Thyroid gland (tissue), 4 donors: ENCODE measurements at places on chromosomes 13 and 19.
A peak's percentile ranks its signal among the peaks of the same experiment; 100 is the strongest.

DNA sequence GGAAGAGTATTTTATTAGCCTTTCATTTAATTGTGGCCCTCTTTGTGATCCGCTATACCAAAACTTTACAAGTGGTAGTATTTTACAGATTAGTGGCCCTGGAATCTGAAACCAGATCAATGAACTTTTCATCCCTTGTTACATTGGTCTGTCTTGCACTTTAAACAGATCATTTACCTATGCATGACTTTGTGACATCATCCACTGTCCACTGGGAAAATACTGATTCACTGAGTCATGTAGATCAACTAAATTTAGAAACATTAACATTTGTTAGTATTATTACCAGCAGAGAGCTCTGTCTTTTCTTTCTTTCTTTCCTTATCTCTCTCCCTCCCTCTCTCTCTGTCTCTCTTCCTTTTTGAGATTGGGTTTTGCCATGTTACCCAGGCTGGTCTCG lies 17.5 kb downstream of the PCDH8 start:
- DNase-seq: no peak

- no peak for DNase-seq
These were observed 3.8 kb downstream of the TARM1 start for GRCh38 chr19:54077334-54077733.

- DNase-seq: no peak
These were observed 733.9 kb upstream of the ARGLU1 start for GRCh38 chr13:107301724-107302374.

DNA sequence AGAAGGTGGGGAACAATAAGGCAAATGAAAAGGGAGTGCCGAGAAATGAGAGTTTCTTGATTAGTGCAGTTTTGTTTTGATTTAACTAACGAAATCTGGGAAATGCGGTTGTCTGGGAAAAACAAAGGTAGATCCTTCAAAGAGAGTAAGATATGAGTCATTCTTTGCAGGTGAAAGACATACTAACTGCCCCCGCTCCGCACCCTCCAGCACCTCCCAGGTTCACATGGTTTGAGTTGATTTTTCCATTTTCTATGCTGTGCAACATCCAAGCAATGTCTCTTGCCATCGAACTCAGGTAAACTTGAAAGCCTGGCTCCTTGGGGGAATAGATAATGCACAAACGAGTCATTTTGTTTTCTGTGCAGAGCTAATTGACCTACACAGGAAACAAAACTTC lies 84.1 kb upstream of the KLF12 start:
- DNase-seq: no peak

DNA sequence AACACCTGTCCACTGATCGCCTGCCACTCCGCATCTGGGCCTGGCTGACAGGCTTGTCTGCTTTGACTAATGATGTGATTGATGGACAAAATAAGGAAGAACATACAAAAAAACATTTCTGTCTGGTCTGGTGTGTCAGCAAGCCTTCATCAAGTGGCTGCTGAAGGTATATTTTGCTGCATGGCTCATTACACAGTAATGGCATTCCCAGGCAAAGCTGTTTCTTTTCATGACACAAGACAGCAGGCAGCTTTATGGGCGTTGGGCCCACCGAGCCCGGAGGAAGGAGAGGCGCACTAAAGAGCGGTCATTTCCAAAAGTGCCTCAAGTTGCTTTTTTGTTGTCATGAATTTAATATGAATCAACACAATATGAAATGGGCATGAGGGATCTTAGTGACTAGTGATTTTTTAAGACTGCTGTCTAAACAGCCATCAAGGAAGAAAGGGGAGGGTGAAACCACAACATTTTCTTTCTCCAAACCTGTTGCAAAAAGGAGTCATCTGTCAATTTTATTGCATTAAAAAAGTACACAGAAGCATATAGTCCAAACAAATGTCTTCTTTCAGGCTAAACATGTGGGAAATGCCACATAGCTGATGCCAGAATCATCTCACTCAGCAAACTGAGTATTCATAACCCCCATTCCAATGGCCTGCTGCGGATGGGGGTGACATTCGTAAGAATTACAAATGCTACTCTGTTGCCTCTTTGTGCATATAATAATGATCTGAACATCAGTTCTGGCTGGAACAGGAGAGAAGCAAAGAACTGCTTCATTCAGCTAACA lies 476.6 kb downstream of the ZNF536 start:
- no peak for DNase-seq

DNA sequence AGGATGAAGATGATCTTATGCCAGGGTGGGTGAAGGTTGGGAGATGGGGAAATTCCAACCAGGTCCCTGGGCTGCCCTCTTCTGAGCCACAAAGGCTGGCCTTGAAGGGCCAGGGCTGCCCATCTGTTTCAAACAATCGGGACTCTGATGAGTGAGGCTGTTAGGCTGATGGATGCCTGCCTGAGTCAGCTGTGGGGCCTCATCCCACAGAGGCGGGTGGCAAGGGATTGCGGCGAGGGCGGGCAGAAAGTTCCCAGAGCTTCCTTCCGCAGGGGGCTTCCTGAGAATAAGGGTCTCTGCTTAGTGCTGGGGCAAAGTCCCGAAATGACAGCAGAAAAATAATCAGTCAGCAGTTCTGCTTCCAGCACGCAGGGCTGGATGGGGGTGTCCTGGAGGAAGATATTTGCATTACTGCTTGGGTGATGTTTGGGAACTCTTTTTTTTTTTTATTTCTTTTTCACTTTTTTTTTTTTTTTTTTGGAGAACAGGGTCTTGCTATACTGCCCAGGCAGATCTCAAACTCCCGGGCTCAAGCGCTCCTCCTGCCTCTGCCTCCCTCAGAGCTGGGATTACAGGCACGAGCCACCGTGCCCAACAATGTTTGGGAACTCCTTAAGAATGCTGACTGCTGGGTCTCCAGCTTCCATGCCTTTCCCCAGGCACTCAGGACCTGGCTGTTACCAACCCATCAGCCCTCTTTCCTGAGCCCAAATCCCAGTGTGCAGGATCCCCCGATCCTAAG lies 14.1 kb downstream of the SH3GL1 start:
- DNase-seq: no peak

- DNase-seq: no peak
These were observed 203.6 kb downstream of the DCLK1 start for GRCh38 chr13:35927567-35928021.

DNA sequence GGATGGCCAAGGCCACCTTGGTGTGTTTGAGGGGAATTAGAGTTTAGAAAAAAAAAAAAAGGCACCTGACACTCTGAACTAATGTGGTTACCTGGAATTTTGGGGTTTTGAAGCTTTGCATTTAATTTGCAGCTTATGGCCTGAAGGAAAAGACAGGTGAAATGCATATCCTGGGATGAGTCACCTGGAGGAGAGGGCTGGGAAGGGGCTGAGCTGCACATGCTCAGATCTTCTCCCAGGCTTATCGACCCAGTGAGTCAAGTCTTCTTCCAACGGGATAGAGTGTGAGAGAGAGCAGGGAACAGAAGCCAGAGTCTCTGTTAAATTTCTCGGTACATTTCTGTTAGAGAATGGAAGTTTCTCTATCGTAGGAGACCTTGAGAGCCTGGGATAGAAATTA lies 29.7 kb upstream of the ALOX5AP start:
- no peak for DNase-seq

DNA sequence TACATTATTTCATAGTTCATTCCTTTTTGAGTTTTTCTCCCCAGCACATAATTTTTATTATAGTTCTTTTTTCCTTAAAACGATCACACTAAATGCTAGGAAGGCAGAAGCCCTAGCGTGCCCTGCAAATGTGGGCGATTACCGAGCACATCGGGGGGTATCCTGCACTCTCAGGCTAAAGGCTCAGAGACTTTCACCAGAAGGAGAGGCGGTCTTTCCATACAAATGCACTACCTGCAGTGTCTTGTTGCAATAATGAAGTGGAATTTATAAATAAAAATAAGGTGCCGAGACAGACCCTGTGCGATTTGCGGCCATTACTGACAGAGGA lies 29.3 kb upstream of the SPACA7 start:
- DNase-seq: no peak

DNA sequence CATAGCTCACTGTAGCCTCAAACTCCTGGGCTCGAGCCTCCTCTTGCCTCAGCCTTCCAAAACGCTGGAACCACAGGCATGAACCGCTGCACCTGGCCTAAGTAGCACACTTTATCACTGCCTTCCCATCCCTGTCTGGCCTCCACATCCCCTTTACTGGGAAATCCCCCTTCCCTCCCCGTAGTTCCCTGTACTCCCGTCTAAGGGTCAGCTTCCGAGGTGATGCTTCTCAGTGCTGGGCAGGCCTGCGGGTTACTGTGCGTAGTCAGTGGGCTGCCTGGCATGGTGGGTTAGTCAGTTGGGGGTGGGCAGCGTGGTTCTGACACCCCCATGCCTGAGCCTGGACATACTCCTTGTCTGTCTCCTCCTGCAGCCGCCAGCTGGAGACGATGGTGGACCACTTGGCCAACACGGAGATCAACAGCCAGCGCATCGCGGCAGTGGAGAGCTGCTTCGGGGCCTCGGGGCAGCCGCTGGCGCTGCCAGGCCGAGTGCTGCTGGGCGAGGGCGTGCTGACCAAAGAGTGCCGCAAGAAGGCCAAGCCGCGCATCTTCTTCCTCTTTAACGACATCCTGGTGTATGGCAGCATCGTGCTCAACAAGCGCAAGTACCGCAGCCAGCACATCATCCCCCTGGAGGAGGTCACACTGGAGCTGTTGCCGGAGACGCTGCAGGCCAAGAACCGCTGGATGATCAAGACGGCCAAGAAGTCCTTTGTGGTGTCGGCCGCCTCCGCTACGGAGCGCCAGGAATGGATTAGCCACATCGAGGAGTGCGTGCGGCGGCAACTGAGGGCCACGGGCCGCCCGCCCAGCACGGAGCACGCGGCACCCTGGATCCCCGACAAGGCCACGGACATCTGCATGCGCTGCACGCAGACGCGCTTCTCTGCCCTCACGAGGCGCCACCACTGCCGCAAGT lies 8.4 kb downstream of the PLEKHF1 start:
- DNase-seq: no peak

DNA sequence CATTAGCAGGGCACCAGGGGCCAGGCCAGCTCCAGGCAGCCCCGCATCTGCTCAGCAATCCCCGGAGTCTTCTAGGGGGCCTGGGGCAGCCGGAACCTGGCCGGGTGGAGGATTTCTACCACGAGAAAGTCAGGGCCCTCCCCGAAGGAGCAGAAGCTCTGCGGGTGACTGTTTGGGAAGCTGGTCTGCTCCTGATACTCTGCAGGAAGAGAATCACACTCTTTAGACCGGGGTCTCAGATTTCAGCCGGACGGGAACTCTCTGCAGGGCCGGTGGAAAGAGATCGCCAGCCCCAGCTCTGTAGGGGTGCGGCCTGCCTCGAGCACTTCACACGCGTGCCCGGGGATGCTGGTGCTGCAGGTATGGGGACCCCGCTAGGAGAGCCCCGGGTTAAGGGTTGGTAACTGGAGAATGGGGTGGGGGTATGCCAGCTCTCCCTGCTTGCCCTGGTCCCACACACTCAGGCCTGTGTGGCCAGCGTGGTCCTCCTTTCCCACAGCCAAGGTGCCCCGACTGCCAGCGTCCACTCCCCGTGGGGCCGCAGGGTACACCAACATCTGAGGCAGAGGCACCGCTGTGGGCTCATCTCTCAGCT lies 20.1 kb downstream of the RASA3 start:
- DNase-seq: peak; percentile 2

DNA sequence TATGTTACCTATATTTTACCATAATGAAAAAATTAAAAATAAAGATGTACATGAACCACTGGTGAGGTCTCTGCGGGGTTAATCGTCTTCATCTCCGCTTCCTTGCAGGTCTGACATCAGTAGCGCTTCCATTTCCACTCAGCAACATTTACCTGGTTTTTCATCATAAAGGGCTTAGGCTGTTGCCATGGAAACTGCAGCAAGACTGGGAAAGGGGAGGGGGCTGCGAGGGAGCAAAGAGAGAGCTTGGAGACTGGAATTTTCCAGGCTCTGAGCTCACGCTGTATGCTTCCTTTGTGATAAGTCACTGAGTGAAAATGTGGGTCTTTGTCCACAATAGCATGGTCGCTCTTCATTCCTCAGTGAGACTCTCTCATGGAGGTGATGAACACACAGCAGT lies 136.6 kb upstream of the USP29 start:
- DNase-seq: no peak

- no peak for DNase-seq
These were observed 102.2 kb upstream of the EDNRB start for GRCh38 chr13:78020861-78021260.

DNA sequence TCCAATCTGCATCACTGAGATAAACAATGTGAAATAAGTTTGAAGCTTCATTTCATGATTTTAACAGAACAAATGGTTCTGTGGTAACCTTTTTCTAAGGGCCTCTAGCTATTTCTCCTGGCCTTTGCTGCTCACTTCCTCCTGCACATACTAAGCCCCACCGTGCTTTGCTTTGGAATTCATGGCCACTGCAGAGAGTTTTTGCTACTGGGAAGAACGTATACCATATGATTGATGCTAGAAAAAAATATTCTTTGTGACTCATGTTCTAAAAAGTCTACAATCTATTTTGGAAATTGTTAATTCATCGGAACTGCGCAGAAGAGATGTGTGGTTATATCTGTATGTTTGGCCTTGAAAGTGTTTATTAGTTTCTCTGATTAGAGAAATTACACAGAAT lies 747.3 kb downstream of the PCDH9 start:
- DNase-seq: no peak

DNA sequence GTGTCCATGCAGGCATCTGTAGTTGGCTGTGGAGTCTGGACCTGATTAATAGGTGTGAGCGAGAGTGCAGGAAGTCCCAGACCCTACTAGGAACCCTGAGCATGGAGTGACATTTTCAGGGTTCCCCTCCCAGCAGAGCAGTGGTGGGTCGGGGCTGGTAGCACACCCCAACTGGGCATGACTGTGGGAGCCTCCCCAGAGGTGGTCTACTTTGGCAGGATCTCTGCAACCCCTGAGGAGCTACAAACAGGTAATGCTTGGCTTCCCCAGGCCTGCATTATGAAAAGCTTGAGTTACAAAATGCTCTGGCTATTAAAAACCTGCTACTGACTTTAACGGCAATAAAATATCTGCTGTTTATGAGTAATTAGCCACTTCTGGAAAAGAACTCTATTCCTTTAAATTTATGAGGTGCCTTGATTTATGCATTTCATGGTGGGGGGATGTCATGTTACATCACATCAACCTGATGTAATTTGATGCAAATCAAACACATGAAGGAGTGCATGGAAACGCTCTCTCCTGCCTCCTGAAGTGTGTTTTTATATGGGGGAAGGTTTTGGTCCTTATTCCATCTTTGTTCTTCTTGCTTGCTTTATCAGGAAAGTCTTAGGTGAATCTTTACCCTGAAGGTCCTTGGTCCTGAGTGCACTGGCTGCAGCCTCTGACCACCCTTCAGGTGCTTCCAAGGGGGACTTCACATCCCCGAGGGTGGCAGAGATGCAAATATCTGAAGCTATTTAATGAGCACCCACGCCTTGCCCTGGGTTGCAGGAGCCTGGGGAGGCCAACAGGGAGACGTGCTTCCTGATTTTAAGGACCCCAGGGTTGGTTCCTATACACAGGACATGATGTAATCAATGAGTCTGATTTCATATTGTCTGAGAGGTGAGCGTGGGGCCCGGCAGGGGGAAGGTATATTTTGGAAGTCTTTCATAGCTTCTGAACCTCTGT lies 54.0 kb downstream of the ZNF536 start:
- DNase-seq: no peak
